ENCODE measurements at places on chromosomes 3 and 15.
A peak's percentile ranks its signal among the peaks of the same experiment; 100 is the strongest.

DNA sequence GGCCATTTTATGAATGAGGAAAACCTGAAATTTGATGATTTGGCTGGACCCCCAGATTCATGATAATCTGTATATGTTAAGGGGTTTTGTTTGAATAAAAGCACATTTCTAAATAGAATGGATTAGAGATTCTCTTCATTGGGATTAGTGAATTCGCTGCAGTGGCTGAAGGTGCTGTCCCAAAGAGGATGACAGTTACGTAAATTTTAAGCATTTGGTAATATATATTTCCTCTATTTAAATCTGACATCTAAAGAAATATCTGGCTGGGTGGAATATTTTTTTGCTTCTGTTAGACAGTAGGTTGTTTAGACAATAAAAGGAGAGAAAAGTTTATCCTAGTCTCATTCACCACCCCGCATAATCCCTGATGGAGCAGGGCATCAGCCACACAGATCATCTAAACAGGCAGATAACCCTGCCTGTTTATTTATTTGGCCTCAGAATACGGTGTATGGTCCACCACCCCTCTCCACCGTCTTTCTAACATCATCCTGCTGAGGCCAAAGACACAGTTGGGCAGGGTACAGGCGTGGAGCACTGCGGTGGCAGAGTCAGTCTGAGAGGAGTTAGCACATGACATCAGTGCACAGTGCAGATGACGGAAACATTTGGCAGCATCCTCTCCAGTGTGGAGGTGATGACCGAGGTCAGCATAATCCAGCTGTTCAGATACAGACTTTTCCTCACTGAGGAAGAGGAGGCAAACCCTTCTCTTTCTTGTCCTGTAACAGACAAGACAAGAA lies 20.4 kb upstream of the NFKBIZ start:
- no peak for DNase-seq
- H3K36me3 ChIP-seq: peaks cover 3% of the 10 kb centered on the region
- H3K27me3 ChIP-seq: no peaks in the 10 kb centered on the region
- H3K27ac ChIP-seq: no peak overlapping the region
- peak overlapping the region; percentile 70 for H3K4me3 ChIP-seq

GRCh38 chr15:31402511-31403056 lies 75.9 kb downstream of the KLF13 start:
- no peaks in the 10 kb centered on the region for H3K36me3 ChIP-seq
- H3K4me1 ChIP-seq: no peaks in the 10 kb centered on the region
- H3K27ac ChIP-seq: no peak overlapping the region
- no peaks in the 10 kb centered on the region for H3K27me3 ChIP-seq

DNA sequence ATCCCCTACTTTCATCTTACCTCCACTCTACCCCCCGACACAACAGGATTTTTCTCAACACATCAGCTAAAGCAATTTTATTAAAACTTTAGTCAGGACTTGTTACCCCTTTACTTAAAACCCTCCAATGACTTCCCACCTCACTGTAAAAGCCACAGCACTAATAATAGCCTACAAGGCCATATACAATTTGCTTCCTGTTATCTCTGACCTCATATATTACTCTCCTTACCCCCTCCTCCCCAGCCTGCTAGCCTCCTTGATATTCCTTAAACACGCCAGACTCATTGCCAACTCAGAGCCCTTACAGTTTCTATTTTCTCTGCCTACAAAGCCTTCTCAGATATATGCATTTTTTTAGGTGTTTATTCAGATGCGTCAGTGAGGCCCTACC lies 54.4 kb downstream of the DCUN1D1 start:
- no peak overlapping the region for H3K27ac ChIP-seq
- H3K27me3 ChIP-seq: no peaks in the 10 kb centered on the region
- H3K4me3 ChIP-seq: no peak overlapping the region
- H3K4me1 ChIP-seq: no peaks in the 10 kb centered on the region
- DNase-seq: no peak
- H3K36me3 ChIP-seq: no peaks in the 10 kb centered on the region

DNA sequence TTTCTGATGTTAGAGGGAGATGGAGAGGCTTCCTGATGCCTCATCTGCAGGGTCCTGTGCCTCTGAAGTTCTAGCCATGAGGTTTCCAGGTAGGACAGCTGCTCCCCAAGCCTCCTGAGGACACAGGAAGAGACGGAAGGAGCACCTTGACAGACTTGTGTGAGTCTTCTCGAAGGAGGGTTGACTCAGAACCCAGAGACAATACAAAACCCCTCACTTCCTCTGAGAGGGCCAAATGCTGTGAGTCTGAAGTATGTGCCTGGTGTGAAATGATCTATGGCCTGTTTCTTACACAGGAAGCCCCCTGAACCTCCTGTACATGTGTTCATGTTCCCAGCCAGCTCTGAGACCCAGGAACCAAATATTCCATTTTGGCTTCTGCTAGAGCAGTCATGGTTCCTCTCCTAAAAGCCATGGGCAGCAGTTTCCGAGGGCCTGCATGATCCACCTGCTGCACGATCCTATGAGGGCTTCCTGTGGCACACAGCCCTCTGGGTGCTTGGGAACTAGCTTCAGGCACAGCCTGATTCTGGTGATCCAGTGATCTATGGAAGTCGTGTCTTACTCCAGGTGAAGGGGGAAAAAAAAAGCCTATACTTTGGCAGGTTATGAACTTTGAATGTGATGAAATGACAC lies 62.2 kb downstream of the AAGAB start:
- H3K4me3 ChIP-seq: no peak overlapping the region
- peaks cover 2% of the 10 kb centered on the region for H3K36me3 ChIP-seq
- no peaks in the 10 kb centered on the region for H3K27me3 ChIP-seq
- H3K4me1 ChIP-seq: no peaks in the 10 kb centered on the region
- H3K27ac ChIP-seq: no peak overlapping the region
- no peak for DNase-seq

GRCh38 chr15:48602358-48603122 lies 43.0 kb downstream of the FBN1 start:
- DNase-seq: no peak
- H3K27me3 ChIP-seq: no peaks in the 10 kb centered on the region
- H3K36me3 ChIP-seq: no peaks in the 10 kb centered on the region
- H3K4me1 ChIP-seq: no peaks in the 10 kb centered on the region
- H3K4me3 ChIP-seq: no peak overlapping the region
- H3K27ac ChIP-seq: no peak overlapping the region

DNA sequence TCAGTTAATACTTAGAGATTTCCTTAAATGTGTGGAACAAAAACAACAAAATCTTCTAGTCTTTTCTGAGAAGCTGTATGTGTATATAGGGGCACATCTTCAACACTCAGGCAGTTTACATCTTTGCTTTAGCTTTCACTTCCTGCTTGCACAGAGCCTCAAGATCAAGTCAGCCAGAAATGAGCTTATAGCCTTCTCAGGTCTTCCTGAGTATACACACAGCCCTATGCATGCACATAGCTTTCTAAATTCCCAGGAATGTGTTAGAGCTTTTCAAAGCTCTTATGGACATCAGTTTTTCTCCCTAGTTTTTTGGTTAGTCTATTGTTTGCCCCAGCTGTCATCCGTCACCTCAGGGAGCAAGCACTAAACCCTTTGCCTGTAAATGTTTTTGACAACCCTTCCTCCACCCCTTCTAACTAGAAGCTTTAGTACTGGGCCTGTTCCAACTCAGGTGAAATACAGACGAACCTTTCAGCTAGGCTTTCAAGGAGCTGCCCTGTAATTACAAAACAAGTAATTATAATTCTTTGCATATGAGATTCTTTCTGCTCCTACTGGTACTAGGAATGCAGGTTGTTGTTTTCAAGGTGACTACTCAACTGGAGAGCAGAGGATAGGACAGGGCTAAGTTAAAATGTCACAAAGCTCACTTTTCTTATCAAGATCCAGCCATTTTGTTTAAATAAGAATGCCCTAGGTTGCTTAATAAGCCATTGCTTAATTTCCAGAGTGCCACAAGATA lies 22.6 kb upstream of the MTMR10 start:
- H3K4me3 ChIP-seq: no peak overlapping the region
- no peak overlapping the region for H3K27ac ChIP-seq
- no peak for DNase-seq
- H3K4me1 ChIP-seq: no peaks in the 10 kb centered on the region
- no peaks in the 10 kb centered on the region for H3K27me3 ChIP-seq

- H3K36me3 ChIP-seq: no peaks in the 10 kb centered on the region
- peaks cover 15% of the 10 kb centered on the region for H3K4me1 ChIP-seq
- no peak overlapping the region for H3K27ac ChIP-seq
- DNase-seq: no peak
- H3K4me3 ChIP-seq: peak overlapping the region; percentile 55
Observed at GRCh38 chr3:127457094-127457475, 133.4 kb downstream of the TPRA1 start.

DNA sequence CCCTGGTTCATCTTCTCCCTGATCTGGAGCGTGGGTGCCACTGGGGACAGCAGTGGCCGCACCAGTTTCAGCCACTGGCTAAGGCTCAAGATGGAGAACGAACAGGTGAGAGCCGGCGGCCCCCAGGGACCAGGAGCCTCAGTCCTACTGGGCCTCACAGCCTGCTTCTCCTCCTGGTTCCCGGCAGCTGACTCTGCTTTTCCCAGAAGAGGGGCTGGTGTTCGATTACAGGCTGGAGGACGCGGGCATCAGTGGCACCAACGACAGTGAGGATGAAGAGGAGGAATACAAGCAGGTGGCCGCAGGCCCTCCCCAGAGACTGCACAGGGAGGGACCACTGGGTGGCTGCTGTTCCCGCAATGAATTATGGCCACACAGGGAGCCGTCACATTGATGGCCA lies 54.4 kb downstream of the DNAH1 start:
- no peak overlapping the region for H3K4me3 ChIP-seq
- no peaks in the 10 kb centered on the region for H3K36me3 ChIP-seq
- no peaks in the 10 kb centered on the region for H3K27me3 ChIP-seq

GRCh38 chr3:12708584-12709192 lies 44.8 kb upstream of the RAF1 start:
- H3K4me1 ChIP-seq: no peaks in the 10 kb centered on the region
- no peak overlapping the region for H3K4me3 ChIP-seq
- H3K36me3 ChIP-seq: no peaks in the 10 kb centered on the region
- H3K27ac ChIP-seq: no peak overlapping the region

GRCh38 chr15:83565553-83566159 lies 88.3 kb upstream of the ADAMTSL3 start:
- no peak for DNase-seq
- no peaks in the 10 kb centered on the region for H3K36me3 ChIP-seq
- H3K27me3 ChIP-seq: no peaks in the 10 kb centered on the region
- no peaks in the 10 kb centered on the region for H3K4me1 ChIP-seq
- no peak overlapping the region for H3K27ac ChIP-seq

Measured in H1 (cell line).